CD8-positive, alpha-beta T cell (primary cell): ENCODE measurements at places on chromosomes 7 and 10.

DNA sequence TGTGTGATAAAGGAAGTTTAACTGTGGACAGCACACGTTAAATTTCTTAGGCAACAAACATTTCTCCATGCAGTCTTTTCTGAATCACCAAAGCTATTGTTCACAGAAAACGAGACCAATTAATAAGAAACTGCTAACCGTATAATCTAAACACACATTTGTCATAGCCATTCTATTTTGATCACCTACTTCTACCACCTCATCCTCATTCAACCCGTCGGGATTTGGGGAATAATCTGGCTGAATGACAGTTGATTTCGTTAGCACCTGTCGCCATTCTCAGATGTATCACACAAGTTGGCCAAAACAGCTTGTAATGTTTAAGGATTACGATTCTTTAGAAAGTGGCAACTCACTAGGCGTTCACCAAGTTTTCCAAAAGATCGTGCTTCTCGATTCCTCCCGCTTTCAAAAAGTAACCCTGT is 1.2 kb downstream of the EZH2 start:
- DNase-seq, result no peak

DNA sequence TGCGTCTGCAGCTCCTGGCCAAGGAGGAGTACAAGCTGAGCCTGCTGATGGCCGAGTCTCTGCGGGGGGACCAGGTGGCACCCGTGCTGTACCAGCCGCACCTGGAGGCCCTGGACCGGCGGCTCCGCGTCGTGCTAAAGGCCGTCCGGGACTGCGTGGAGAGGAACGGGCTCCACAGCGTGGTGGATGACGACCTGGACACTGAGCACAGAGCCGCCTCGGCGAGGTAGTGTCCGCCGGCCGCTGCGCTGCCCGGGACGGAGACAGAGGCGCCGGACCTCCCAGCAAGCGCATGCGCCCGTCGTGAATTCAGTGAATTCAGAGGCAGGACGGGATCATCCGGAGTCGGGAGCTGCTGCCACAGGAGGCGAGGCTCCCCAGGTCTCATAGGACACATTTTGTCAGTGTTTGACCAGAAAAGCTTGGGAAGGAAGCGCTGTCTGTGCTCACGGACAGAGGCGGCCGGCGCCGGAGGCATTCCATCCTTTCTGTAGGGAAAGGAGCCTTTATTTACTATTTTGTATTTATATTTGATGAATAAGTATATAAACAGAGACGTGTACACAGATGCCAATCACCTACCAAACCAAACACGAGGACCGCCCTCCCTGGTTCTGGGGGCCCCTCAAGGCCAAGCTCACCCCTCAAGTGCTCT is 30.1 kb upstream of the FOXL3 start:
- no peak for DNase-seq

DNA sequence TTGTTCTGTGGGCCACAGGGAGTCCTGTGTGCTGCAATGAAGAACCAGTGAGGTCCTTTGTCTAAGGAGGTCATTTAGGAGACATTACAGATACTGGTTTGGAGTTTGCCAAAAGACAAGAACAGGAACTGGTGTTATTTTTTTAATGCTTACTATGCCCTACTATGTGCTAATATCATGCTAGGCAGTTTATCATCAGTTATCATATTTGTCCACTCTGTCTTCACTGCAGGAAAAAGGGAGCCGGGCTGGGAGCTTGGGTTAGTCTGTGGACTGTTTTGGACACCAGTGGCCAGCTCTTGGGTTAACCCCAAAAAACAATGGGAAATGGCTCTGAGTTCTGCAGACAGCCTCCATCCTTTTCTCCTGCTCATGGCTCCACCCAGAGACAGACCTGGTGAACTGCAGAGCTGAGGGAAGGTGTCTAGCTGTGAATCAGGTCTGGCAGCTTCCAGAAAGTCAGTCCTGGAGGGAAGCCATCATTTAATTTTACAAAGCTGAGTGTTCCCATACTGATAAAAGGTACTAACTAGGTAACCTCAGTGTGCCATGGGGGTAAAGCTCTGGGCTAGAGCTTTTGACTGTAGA is 101.2 kb upstream of the ZNF746 start:
- no peak for DNase-seq

- no peak for DNase-seq
These were observed 259.8 kb downstream of the GLI3 start for GRCh38 chr7:41977151-41977651.

DNA sequence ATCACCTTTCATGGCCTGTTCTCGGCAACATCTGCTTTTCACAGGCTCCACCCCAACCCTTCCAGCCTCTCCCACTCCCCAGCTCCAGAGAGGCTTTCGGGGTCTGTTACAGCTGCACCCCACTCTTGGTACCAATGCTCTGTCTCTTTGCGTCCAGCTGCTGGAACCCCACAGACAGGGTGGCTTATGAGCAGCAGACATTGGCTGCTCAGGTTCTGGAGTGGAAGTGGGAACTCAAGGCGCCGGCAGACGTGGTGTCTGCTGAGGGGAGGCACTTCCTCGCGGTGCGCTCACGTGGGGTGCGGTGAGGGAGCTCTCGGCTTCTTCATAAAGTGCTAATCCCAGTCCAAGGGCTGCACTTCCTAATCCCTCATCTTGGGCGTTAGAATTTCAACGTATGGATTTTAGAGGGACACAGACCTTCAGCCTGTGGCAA is 185.7 kb downstream of the ELFN1 start:
- DNase-seq, result no peak

- DNase-seq, result no peak
These were observed 30.3 kb downstream of the MKI67 start for GRCh38 chr10:128095753-128096469.

DNA sequence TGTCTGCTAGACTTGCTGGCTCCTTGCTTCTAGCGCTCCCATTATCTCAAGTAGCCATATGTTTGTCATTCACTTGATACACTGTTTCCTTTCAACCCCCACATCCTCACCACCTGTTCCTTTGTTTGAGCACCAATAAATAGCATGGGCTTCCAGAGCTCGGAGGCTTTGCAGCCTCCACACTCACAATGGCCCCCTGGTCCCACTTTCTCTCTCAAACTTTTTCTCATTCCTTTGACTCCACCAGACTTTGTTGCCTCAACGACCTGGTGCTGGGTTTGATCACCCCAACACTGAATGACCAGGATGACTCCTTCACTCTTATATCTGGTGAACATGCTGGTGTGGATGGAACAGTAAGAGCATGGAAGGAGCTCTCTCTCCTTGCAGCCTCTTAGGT is 114.5 kb upstream of the TRIM24 start:
- DNase-seq, result no peak

GRCh38 chr7:42902331-42902730 is 9.5 kb downstream of the C7orf25 start:
- DNase-seq, result no peak

GRCh38 chr10:70761031-70761601 is 24.1 kb downstream of the TBATA start:
- DNase-seq, result no peak

- DNase-seq, result no peak
These were observed 109.3 kb upstream of the KMT2C start for GRCh38 chr7:152544971-152545619.

GRCh38 chr7:27139334-27140125 is 4.0 kb downstream of the HOXA5 start:
- DNase-seq, result no peak

DNA sequence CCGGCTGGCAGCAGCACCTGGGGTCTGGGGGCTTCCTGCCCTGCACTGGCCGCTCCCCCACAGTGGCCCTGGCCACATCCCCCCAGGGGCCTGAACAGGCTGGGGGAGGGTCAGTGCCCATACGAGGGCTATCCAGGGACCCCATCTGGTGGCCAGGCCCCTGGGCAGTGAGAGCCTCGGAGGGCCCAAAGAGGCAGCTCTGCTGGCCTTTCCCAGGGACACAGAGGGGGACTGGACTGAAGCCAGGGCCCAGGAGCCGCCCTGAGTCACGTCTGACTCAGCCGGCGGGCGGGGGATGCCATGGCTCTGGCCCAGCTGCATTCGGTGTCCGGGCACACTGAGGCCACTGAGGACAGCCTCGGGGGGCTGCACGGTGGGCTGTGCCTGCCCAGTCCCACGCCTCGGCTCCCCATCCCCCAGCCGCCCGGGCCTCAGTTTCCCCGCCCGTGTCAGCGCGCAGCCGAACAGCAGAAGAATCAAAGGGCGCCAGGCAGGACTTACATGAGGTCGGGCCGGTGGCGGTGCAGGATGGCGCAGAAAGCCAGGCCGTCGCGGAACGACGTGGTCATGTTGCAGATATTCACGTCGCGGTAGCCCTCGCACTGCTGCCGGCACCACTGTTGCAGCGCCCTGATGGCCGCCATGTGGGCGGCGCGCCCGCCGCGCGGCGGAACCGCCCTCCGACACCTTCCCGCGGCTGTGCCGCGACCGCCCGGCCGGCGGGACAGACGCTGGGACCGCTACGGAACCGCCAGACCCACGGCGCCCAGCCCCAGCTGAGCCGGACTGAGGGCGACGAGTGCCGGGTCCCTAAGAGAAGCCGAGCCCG is at the start of gene MICALL2:
MICALL2 (minus strand) TSS at position 788 of the 829 bp plus-strand sequence; CDS start at position 644, 144 bp downstream.
- DNase-seq, result peak; percentile 57

GRCh38 chr10:31926765-31927564 is 1.7 kb downstream of the ARHGAP12 start:
- DNase-seq, result no peak

DNA sequence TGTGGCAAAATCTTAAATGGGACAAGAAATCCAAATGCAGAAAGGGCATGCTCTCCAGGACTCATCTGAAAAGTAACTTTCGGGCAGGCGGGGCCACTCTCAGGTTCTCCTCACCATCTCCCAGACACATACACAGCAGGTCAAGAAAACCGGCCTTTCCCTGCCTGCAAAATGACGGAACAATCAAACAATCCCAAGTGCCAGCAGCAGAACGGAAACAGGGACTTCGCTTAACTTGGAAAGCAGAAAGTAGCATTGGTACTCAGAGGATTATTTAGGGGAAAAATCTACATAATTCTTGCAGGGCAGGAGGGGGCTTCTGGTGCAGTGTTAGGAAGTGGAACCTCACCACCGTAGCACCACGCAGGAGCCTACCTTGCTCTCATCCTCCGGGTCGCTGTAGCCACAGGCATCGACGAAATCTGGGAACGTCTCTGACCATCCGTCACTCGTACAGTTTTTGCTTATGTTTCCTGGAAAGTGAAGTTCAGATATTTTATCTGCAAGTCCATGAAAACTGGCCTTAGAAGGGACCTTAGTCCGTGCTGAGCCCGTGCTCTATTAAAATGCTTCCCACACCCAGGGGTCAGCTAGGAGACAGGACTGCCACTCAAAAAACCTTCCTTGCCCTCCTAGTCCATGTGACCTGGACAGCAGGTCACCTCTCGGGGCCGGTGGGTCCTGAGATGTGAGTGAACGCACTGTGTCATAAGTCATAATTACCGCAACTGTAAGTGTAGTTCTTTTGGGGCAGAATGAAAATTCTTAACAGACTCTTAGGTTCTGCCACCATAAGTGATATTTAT is 41.1 kb downstream of the VIPR2 start:
- DNase-seq, result no peak

GRCh38 chr10:62992145-62992721 is 140.9 kb upstream of the NRBF2 start:
- no peak for DNase-seq

- DNase-seq, result no peak
These were observed 84.1 kb downstream of the CCSER2 start for GRCh38 chr10:84412482-84412881.

DNA sequence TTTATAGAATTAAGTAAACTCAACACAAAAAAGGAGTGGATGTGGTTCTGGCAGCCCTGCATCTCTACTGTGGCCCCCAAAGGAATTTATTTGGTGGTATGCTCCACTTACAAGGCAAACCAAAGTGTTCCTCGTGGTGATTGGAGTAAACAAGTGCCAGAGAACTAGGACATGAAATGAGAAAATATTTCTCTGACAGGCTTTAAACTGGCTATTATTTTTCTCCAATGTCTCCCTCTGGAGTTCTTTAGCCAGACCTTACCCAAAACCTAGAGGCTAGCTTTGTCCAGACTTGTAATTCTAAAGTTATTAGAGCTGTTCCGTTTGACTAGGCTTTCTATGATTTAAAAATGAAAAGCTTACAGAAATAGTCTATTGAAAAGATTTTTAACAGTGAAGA is 990.1 kb downstream of the CNTNAP2 start:
- DNase-seq, result no peak

DNA sequence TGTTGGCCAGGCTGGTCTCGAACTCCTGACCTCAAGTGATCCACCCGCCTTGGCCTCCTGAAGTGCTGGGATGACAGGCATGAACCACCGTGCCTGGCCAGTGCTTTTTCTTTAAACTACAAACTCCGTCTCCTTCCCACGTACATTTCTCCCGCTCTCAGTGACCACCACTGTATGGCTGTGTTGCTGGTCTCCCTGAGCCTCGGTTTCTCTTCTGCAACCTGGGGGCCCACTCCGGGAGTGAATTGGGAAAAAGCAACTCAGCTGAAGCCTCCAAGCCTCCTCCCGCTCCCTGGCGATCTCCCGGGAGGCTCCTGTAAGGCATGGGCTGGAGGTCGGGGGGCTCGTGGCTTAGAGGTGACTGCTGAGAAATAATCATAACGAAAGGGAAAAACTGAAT is 136.3 kb downstream of the ELFN1 start:
- DNase-seq, result no peak

GRCh38 chr10:119782981-119783664 is 57.3 kb downstream of the INPP5F start:
- DNase-seq, result no peak

DNA sequence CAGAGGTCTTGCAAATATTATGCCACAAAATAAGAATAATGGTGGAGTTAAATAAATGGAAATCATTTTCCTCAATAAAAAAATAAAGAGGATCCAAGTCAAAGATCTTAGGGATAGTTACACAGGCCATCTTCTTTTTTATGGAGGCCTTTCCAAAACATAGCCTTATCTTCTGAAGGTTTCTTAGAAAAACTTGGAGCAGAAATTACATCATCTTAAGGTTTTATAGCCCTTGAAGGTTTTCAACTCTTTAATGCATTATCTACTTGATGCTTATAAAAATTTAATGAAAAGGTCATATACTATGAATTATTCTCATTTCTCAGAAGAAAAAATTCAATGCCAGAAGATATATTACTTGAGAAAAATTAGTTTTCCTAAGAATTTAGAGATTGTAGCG is 94.2 kb upstream of the LAMB4 start:
- DNase-seq, result no peak

DNA sequence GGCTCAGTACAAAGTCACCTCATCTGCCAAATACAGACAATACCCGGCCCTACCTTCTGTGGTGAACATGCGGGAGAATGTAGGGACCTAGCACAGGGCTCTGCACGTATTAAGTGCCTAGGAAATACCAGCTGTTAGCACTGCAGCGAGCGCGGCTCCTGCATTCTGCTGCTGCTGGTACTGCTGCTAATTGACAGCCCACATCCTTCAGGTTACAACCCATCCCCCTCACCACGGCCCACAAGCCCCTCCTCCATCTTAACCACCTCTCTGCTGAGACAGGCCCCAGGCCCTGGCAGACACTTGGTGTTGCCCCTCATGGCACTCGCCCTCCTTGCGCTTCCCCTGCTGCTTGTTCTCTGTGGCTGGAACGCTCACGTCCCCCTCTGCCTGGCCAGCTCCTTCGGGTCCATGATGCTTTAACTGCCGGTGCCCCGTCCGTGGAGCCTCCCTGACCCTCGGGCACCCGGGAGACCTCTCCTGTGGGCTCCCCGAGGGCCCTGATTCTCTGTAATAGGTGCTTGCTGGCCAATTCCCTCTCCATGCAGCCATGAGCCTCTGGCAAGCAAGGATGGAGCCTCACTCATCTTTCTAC is 53.3 kb upstream of the LOXL4 start:
- DNase-seq, result no peak

GRCh38 chr10:98538472-98538871 is 91.7 kb upstream of the HPS1 start:
- DNase-seq, result no peak
